ENCODE measurements at places on chromosomes 2 and 18. TPM values are rescaled to one million over a fixed set of nuclear protein-coding genes. Genes with fewer than 3 reads are reported as not detected.

The STARD6 gene
- not detected for total RNA-seq

The FOXI3 gene
- not detected for total RNA-seq

The PDK1 gene
- 4.5 TPM for total RNA-seq

The CCDC178 gene
- not detected for total RNA-seq

Data from A549 treated with DMSO at 1 μM for 4 hours (cell line).